ENCODE measurements at places on chromosomes 13 and 19.

DNA sequence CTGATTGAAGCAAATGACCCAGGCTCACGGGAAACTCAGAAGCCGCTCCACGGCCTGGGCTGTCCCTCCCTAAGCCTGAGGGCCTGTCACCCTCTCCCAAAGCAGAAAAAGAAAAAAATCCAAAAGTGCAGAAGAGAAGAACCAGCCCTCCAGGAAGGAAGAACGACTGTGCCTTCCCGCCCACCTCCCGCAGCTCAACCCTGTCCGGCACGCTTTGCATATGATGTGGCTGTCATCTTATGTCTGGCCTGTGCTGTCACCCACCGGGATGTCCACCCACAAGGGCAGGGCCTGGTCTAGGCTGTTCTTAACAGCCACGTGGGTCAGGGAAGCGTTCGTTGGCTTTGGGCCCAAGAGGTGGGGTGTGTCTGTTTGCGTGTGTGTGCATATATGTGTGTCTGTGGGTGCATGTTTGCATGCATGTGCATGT lies 13.7 kb downstream of the ZBTB7A start:
- DNase-seq, result no peak

GRCh38 chr13:30257468-30258099 lies 49.8 kb downstream of the KATNAL1 start:
- no peak for DNase-seq

DNA sequence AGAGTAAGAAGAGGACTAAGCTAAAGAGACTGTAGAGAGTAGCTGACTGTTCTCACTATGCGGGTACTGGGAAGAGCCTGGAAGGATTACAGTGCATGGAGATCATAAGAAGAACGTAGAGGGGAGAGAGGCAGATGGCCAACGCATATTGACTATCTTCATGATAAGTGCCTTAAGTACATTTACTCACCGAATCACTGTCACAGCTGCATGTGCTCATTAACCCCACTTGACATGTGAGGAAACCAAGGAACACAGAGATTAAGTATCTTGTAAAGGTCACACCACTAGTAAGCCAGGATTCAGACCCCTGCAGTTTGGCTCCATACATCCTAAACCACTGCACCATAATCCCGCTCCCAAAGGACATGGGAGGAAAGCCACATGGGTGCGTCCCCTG lies 34.1 kb downstream of the SMAD9 start:
- no peak for DNase-seq

DNA sequence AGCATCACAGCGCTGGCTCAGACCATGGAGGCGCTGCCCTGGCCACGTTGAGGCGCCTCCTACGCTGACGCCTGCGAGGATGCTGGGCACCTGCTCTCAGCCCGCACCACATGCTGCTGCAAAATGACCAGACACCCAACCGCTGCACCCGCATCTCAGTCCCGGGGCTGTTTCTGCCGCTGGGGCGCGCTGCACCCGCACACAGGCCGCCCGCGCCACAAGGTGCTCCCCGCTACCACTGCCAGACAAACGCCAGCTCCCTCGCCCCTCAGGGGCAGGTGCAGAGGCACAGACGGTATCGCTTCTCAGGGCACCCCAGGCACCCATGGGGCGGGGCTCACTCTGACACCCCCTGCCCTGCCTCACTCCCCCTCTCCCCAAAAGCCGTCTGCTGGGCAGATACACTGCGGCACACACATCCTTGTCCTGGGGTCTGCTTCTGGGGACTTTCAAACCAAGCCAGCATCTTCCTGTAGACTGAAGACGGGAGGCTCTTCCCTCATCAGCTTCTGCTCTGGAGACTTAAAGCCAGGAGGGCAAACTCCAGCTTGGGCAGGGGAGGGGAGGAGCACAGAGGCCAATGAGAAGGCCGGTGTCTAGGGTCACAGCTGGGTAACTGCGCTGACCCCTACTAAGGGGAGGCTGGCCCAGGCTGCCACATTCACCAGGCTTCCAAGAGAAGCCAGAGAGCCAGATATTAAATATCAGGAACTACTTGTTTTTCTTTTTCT lies 16.3 kb downstream of the CHERP start:
- DNase-seq, result no peak

DNA sequence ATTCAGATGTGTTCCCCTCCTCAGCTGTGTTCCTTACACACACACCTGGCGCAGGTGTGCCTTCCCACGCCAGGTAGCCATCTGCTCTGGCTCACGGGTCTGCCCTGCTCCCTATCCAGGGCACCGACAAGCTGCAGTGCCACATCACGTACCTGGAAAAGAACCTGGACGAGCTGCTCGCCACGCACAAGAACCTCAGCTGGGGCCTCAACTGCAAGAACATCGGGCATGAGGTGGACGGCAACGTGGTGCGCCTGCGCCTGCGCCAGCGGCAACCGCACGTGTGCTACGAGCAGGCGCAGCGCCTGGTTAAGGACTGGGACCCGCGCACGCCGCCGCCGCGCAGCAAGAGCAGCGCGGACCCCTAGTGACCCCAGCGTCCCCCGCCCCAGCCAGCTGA lies 26.5 kb upstream of the CASP14 start:
- no peak for DNase-seq

GRCh38 chr13:25886438-25887214 lies 165.2 kb downstream of the SHISA2 start:
- DNase-seq, result no peak

- no peak for DNase-seq
Measured at GRCh38 chr19:6224308-6224675, 55.5 kb downstream of the MLLT1 start.

DNA sequence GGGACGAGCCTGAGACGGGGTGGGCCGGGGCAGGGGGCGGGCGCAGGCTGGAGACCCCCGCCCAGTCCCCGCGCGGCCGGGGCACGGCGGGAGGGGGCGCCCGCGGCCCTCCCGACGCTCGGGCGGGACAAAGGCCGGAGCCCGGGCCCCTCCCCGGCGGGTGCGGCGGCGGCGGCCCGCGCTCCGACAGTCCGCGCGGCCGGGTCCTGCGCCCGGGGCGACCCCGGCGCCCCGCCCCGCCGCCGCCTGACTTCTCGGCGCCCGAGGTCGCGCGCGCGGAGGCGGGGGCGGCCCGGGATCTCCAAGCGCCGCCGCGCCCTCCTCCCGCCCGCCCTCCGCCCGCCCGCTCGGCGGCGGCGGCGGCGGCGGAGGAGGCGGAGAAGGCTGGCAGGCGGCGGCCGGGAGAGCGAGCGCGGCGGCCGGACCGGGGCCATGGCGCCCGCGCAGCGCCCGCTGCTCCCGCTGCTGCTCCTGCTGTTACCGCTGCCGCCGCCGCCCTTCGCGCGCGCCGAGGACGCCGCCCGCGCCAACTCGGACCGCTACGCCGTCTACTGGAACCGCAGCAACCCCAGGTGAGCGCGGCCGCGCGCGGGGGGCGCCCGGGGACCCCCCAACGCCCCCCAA lies at the start of gene EFNA2:
EFNA2 (plus strand) TSS at position 137 of the 624 bp plus-strand sequence; CDS start at position 433, 296 bp downstream.
- DNase-seq, result no peak

DNA sequence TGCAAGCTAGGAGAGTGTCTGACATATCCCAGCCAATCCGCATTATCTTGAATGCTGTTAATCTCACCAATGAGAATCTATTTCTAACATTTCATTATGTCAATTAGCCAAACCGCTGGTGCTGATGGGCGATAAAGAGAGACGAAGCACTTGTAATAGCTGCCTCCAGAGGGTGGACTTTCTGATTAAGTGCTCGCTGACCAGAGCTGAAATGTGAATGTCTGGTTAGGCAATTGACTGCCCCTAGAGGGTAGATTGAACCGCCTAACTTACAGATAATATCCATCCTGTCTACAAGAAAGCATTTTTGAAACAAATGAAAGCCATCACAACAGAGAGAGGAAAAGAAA lies 552 bp upstream of the GRWD1 start:
- DNase-seq, result no peak

DNA sequence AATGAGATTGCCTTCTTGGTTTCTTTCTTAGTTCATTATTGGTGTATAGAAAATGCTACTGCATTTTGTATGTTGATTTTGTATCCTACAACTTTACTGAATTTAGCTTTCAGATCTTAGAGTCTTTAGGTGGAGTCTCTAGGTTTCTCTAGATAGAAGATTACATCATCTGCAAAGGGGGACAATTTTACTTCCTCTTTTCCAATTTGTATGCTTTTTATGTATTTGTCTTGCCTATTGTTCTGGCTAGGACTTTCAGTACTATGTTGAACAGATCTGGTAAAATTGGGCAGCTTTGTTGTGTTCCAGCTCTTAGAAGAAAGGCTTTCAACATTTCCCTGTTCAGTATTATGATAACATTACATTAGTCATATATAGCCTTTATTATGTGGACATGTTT lies 101.0 kb upstream of the SPRY2 start:
- no peak for DNase-seq

- DNase-seq, result no peak
Measured at GRCh38 chr13:106700439-106700838, 132.5 kb upstream of the ARGLU1 start.

DNA sequence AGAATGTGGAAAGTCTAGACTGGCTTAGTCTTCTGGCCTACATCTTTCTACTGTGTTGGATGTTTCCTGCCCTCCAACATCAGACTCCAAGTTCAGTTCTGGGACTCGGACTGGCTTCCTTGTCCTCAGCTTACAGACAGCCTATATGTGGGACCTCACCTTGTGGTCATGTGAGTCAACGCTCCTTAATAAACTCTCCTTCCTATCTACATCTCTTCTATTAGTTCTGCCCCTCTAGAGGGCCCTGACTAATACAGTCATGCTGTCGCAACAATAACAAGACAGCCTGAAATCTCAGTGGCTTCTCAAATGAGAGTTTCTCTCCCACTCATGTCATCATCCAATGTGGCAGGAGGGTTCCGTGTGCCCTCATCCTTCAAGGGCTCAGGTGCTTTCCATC lies 347.8 kb downstream of the MZT1 start:
- DNase-seq, result no peak

- peak; percentile 68 for DNase-seq
Measured at GRCh38 chr19:17125062-17125727, 49.6 kb downstream of the MYO9B start.

- no peak for DNase-seq
Measured at GRCh38 chr19:10991521-10992081, 30.8 kb downstream of the SMARCA4 start.

GRCh38 chr13:76879203-76879882 lies 6.9 kb downstream of the KCTD12 start:
- peak; percentile 32 for DNase-seq
